ENCODE measurements at places on chromosomes 4 and X.

DNA sequence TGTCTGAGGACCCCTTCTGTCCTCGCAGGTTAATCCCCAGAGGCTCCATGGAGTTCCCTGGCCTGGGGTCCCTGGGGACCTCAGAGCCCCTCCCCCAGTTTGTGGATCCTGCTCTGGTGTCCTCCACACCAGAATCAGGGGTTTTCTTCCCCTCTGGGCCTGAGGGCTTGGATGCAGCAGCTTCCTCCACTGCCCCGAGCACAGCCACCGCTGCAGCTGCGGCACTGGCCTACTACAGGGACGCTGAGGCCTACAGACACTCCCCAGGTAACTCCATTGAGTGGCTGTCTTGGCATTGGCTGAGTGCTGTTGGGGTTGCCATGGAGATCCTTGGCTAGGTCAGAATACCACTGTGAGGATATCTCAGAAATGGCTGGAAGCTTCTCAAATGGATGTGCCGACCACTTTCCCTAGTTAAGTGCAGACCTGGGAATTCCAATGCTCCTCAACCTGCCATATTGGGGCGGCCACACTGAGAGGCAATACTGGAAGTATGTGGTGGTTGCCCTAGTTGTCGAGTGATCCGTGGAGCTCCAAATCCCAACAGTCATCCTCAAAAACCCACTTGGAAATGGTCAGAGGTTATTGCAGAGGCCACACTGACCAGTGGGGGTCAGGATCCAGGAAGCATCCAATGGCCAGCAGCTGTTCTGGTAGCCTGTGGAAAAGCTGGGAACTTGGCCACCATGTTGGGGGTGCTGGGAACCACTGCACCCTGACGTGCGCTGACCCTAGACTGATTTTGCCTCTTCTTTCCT is 4.9 kb downstream of the GATA1 start:
- no peak for DNase-seq

GRCh38 chrX:20118065-20118824 is 1.5 kb upstream of the MAP7D2 start:
- DNase-seq = no peak

- no peak for DNase-seq
These were observed 45.1 kb upstream of the FAM9A start for GRCh38 chrX:8846266-8846665.

DNA sequence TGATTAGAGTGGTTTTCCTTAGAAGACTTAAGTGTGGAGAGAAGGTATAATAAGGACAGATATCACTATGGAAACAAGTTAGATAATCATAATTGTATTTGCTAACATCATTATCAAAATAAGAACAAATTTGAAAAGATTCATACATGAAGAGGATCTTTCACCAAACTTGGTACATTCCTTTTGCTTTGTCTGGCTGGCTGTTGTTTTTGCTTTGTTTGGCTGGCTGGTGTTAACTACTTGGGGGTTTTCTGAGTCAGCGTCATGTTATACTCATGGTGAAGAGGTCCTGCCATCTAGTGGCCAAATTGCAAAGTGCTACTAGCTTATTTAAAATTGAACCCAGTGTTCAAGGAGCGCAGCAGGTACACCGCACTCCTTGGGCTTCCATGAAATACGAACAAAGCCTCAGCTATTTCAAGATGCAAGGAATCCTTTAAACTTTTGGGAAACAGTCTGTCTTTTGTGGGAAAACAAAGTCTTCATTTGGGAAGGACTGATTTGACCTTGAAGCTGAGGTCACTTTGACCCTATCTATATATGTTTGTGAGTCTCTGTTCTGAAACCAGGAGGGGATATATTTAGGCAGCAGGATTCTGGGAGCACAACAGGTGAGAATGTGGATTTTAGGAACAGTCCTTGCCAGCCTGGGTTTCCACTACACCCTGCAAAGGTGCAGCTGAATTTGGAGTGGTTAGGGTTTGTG is 129.7 kb downstream of the PLS3 start:
- DNase-seq = peak; percentile 70

- DNase-seq = peak; percentile 57
These were observed 691 bp upstream of the IGFBP7 start for GRCh38 chr4:57110640-57111511.

DNA sequence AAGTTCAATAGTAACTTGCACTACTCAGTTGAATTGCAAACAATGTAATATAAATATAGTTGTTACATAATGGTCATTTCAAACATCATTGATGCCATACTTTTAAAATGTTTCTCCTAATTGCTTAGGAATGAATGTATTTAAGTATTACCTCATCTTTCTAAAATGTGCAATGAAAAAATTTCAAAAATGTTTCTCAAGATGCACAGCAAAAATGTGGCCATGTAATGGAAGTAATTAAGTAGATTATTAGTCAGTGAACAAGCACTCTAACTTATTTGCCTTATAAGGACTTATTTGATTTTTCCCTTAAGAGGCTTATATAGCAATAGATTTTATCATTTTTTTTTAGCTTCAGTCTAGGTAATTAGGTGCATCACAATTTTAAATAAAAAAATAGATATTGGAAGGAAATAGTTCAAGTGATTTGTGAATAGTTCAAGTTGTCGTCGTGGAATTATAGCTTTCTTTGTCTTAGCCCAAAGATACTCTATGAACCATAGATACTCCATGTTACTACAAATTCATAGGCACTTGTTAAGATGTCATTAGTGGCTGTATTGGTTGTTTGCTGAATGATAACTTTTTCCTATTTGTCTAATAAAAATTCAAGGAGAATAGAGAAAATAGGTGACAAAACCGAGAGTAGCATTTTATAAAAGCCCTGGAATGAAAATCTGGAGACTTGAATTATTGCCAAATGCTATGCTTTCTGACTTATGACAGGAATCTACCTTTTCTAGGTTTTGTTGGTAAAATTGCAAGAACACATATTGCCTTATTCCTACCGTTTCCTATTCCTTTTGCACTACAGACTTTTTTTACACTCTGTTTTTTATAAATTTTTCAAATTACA is 118.5 kb downstream of the TLL1 start:
- DNase-seq = no peak

GRCh38 chrX:49844611-49845010 is 15.5 kb downstream of the PAGE4 start:
- DNase-seq = no peak

DNA sequence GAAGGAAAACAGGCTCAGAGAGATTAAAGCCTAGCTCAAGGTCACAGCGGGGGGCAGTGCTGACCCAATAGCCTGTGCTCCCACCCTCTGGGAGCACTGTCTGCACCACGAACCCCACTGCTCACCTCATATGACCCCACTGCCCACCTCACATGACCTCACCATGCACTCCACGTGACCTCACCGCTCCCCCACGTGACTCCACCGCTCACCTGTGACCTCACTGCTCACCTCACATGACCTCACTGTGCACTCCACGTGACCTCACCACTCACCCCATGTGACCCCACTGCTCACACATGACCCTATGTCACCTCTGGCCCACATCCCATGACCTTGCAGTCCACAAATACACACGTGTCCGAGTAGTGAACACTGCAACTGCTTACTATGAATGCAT is 55.4 kb downstream of the ACOX3 start:
- peak; percentile 14 for DNase-seq

- no peak for DNase-seq
These were observed 15.8 kb upstream of the UGDH start for GRCh38 chr4:39543034-39543433.

- DNase-seq = peak; percentile 94
These were observed 253.2 kb upstream of the RASGEF1B start for GRCh38 chr4:81724925-81725329.

DNA sequence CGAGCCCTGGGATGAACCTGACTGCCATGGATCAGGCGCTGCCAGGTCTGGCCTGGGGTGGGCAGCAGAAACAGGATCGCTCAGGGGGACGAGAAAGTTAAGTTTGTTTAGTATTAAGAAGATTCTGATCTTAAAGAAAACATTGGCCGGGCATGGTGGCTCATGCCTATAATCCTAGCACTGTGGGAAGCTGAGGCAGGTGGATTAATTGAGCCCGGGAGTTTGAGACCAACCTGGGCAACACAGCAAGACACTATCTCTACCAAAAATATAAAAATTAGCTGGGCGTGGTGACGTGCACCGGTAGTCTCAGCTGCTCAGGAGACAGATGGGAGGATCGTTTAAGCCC is 696 bp upstream of the FLNA start:
- DNase-seq = no peak

DNA sequence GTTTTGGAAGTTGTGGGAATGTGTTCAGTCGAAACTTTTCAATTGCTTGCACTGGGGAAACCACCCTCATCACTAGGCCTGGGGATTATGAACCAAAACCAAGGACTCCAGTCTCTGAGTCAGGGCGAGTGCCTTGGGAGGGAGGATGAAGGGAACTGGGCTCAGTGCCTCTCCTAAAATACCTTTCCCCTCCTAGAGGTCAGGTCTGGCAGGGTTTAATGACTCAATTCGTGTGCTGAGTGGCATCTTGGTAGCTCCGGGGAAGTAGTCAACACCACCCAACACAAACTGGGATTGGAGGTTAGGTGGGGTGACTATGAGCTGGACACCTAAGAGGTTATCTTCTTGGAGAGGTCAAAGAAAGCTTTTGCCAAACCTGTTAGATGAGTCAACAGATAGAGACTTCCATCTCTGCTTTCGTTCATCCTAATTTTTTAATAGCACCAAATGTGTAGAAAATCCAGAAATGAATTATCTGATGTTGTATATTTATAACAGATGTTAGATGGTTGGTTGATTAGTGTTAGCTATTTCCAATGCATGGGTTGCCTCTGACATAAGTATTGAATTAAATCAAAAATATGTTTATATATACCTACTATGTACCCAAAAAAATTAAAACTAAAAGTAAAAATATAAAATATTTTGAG is 202.8 kb downstream of the SHROOM3 start:
- DNase-seq = no peak

GRCh38 chrX:134797390-134797700 is 139.1 kb upstream of the PLAC1 start:
- no peak for DNase-seq

GRCh38 chr4:77044461-77045150 is 31.2 kb downstream of the CCNI start:
- peak; percentile 63 for DNase-seq

GRCh38 chrX:108029928-108030711 is 14.7 kb upstream of the VSIG1 start:
- DNase-seq = no peak

GRCh38 chrX:153517946-153518834 is 748 bp downstream of the ATP2B3 start:
- no peak for DNase-seq

DNA sequence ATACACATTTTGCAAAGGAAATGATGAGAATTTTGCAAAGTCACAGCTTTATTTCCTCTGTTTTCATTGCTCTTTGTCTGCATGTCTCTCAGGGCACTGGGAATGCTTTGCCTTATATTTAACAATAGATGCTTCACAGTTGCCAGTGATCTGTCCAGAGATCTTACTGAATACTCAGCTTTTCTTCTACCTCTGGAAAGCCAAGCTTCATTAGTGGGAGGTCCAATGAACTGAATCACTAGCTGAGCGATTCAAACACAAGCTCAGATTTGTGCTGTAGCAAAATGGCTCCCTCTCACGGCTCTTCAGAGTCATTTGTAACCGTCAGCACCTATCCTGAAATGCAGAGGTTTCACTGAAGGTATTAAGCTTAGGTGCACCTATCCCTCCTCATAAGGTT is 138.9 kb downstream of the DCLK2 start:
- DNase-seq = no peak

- peak; percentile 35 for DNase-seq
These were observed 201.4 kb downstream of the CCSER1 start for GRCh38 chr4:90328558-90328957.

Measured in suppressor macrophage treated with lipopolysaccharide for 1 hour (primary cell).